Astrocyte (in vitro differentiated cells and primary cell): ENCODE measurements at places on chromosomes 5 and 9. TPM values are rescaled to one million over a fixed set of nuclear protein-coding genes. Genes with fewer than 3 reads are reported as not detected.

- peak; percentile 100 for DNase-seq
- H3K27ac ChIP-seq = peak overlapping the region; percentile 92
- no peaks in the 10 kb centered on the region for H3K36me3 ChIP-seq
- peaks cover 43% of the 10 kb centered on the region for H3K4me1 ChIP-seq
Observed at GRCh38 chr5:132389585-132390286, 20.2 kb downstream of the SLC22A5 start.

The FAM221B gene
- total RNA-seq = not detected in 2 replicates

The CAMK4 gene
- total RNA-seq = 3.5 and 3.8 TPM in 2 replicates

The ARSK gene
- total RNA-seq = 9.0 and 10.0 TPM in 2 replicates

GRCh38 chr5:131796793-131797693 lies at the start of gene FNIP1:
Gene FNIP1, minus strand, starts transcription at chr5:131797017. Its CDS starts 96 bp downstream, at chr5:131796921.
- H3K4me1 ChIP-seq = peaks cover 11% of the 10 kb centered on the region
- H3K27me3 ChIP-seq = no peaks in the 10 kb centered on the region
- peak; percentile 91 for DNase-seq
- peak within 1 kb of the TSS; percentile 100 for H3K27ac ChIP-seq
- H3K36me3 ChIP-seq = no peaks in the 10 kb centered on the region

The SLC27A6 gene
- 0.17 and 0.39 TPM in 2 replicates for total RNA-seq
